D721Med (cell line): ENCODE measurements at places on chromosomes 2 and 18.

- no peak for DNase-seq
Observed at GRCh38 chr2:96647681-96648080, 5.1 kb downstream of the FER1L5 start.

DNA sequence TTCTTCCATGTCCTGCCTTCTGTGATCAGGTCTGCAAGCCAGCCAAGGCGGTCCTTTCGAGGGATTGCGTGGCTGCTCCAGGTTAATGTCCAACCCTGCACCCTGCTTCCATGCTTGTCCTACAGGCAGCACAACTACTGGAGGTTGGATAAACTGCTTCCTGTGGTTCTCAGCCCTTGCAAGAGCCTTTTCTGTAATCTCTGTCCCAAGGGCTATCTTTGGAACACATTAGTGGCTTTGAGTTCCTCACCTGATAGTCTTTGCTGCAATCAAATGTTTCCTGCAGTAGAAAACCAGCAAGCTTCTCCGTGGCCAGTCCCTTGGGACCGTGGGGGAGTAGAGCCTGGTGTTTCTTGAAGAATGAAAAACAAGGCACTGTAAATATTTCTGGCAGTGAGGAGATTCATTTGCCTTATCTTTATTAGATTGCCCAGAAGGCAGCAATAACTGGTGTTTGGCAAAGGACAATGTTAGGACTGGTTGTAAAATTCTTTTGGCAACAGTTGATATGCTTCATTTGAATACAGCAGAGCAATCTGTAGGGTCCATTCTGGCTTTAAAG lies 214.4 kb downstream of the FHOD3 start:
- no peak for DNase-seq

GRCh38 chr2:52934323-52934898 lies 833.2 kb upstream of the CHAC2 start:
- no peak for DNase-seq

DNA sequence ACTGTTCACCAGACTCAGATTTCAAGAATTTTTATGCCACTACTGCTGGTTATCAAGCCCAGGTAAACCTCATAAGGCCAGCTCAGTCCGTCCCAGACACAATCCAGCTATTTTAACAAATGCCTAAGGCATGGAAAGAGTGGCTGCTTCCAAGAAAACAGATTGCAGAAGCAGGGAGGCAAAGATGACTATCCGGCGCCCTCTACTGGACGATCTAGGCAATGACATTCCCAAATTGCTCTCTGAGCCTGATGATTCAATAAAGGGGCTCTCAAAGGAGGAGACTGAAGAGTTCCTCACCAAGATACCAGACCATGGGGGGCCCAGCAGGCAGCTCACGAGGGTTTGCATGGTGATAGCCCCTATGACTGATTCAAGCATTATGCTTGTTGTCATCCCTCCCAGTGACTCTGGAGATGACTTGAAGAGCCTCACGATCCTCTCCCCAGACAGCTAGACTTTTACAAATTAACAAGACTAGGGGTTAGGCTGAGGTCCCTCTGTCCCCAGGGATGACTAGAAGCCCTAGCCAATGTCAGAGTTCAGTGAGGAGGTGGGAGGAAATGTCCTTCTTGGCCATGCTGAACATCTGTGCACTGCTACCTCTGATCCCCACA lies 25.0 kb downstream of the SERPINB8 start:
- no peak for DNase-seq

- DNase-seq: no peak
Observed at GRCh38 chr18:12048010-12048826, 45.4 kb upstream of the ANKRD62 start.

DNA sequence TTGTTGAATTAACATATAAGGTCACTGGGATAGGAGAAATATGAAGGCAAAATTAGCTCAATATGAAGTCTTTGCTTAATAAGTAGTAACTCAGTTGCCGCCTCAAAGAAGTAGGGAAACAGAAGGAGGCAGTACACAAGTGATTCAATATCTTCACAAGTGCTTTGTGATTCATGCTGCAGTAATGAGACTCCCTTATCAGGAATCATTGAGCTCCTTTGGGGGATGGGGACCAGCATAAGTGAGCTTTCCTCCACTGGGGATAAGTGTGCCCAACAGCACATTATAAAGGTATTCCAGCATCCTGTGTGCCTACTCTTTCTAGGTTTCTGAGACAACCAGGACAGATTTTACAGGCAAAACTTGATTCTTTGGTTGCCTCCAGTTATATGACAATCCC lies 323.4 kb upstream of the UBE2E3 start:
- no peak for DNase-seq

DNA sequence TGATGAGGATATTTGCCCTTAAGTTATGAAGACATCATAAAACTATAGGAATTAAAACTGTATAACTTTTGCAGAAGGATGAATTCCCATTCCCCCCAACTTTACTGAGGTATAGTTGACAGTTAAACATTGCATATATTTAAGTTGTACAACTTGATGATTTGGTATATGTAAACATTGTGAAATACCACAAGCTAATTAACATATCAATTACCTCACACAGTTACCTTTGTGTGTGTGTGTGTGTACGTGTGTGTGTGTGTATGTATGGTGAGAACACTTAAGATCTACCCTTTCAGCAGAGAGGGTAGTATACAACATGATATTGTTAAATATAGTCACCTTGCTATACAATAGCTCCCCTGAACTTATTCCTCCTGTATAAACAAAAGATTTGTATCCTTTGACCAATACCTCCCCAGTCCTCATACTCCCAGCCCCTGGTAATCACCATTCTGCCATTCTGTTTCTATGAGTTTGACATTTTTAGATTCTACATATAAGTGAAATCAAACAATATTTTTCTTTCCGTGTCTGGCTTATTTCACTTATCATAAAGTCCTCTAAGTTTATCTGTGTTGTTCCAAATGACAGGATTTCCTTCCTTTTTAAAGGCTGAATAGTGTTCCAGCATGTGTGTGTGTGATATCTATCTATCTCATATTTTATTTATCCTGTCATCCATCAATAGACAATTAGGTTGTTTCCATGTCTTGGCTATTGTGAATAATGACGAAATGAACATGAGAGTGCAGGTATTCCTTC lies 48.2 kb upstream of the FAM136A start:
- no peak for DNase-seq

DNA sequence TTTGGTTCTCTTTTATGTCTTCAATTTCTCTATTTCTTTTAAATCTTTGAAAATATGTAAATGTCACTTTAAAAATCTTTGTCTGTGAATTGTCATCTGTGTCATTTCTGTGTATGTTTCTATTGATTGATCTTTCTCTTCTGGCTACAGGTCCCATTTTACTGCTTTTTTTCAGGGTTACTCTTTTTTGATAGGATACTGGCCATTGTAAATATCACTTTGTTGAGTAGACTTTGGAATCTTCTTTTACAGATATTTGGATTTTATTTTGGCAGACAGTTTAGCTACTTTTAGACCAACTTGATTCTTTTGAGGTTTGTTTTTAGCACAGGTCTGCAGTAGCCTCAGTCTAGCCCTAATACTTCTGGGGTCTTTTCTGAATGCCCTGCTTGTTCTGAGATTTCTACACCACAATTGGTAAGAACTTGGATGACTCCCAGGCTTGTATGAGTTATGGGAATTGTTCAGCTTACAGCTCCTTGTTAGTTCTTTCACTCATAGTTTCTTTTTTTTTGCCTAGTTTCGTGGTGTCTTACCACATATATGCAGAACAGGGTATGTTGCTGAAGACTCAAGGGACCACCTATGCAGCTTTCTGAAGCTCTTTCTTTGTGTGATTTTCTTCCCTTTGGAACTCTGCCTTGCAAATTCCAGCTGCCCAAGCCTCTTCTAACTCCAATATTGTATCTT lies 122.2 kb downstream of the QPCT start:
- DNase-seq: no peak

DNA sequence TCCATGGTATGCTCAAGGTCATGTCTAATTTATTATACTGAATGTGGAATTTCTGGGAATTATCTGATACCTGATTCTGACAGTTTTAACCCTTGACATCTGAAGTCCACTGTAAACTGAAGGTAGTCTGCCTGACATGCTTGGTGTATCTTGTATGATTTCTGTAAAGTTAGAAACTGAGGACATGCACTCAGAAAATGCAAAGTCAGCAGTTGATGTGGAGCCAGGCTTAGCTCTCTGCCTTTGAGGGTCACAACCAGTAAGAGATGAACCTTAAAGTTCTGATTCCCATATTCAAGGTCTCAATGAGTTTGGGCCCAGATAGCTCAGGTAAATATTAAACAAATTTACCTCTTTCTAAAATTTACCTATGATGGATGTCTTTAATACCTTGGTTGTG lies 12.3 kb upstream of the CTLA4 start:
- DNase-seq: no peak
